Naive thymus-derived CD8-positive, alpha-beta T cell (primary cell): ENCODE measurements at places on chromosomes 7 and 10.
A peak's percentile ranks its signal among the peaks of the same experiment; 100 is the strongest.

DNA sequence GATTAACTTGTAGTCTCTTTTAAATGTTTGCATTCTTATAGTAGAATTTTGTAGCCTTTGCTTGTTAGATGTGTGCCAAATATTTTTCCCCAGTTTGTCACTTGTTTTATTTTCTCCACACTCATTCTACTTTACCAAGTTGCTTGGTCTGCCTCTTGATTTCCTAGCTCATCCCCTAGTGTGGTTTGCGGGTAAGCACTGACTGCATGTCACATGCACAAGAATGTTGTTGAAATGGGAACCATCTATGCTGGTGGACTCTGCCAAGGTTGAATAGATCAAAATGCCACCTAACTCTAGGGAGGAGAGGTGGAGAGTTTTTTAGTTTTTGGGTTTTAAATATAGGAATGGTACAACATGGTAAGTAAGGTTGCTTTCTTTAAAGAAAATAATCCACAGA lies 47.6 kb downstream of the FZD1 start:
- no peak for DNase-seq

DNA sequence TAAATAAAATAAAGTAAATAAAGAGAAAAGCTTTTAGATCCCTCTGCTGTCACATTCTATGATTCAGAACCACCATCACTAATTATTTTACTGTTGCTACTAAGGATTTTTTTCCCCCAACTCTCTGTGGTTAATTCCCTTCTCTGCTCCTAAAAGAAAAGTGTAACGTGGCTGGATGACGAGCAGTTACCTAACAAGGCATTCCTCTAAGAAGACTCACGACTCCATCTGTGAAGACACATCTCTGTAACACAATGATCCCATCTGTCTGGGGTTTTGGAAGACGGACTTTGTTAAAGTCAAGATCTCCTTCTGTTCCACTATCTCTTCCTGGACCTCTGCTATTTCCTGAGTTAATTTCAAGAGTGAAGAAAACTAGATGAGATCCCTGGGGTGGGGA lies 179.9 kb downstream of the SFMBT2 start:
- DNase-seq, result no peak

- DNase-seq, result no peak
Observed at GRCh38 chr7:54546986-54547314, 4.8 kb downstream of the VSTM2A start.

DNA sequence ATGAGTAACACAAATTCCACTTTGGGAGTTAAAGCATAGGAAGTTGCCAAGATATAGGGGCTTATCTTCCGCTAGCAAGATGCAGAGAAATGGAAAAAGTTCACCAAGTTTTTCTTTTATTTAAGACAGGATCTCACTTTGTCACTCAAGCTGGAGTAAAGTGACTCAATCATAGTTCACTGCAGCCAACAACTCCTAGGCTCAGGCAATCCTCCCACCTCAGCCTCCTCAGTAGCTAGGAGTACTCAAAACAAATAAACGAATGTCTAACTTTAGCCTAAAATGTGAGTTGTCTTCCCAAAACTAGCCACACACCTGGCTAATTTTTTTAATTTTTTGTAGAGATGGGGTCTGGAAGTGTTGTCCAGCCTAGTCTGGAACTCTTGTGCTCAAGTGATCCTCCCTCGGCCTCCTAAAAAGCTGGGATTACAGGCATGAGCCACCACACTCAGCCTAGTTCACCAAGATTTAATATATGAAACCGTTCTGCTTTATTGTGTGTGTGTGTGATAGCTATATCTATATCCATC lies 9.9 kb downstream of the VIM start:
- no peak for DNase-seq

DNA sequence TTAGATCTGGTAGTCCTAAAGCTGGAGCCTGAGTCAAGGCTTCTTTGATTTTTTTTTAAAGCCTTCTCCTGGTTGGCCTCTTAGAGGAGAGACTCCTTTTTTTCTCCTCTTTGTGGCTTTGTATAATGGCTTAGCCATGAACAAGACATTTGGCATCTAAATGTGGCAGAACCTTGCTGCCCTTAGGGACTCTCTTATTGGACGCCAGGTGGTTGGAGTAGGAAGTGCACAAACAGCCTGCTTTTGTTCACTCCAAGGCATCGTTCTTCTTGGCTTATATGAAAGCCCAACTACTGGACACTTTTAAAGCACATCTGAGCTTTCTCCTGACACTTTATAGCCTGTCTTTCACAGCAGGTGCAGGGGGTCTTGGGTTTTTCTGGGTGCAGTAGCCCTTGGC lies 25.0 kb downstream of the ZPBP start:
- DNase-seq, result peak; percentile 47

DNA sequence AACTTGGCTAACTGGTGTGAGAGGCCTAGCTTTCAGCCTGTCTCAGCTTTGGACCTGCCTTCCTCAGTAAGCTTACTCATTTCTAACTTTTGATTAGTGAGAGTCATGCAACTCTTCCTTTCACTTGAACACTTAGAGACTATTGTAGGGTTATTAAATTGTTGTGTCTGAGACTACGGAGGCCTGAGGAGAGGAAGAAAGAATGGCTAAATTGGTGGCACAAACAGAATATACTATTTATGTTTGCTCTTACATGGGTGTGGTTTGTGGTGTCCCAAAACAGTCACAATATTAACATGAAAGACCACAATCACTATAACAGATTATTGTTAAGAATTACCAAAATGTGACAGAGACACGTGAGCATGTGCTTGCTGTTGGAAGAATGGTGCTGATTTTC lies 82.1 kb downstream of the TRIM24 start:
- no peak for DNase-seq

- no peak for DNase-seq
Observed at GRCh38 chr7:74302745-74303221, 13.6 kb downstream of the CLIP2 start.

- DNase-seq, result no peak
Observed at GRCh38 chr10:130989670-130990232, 321.8 kb downstream of the TCERG1L start.

DNA sequence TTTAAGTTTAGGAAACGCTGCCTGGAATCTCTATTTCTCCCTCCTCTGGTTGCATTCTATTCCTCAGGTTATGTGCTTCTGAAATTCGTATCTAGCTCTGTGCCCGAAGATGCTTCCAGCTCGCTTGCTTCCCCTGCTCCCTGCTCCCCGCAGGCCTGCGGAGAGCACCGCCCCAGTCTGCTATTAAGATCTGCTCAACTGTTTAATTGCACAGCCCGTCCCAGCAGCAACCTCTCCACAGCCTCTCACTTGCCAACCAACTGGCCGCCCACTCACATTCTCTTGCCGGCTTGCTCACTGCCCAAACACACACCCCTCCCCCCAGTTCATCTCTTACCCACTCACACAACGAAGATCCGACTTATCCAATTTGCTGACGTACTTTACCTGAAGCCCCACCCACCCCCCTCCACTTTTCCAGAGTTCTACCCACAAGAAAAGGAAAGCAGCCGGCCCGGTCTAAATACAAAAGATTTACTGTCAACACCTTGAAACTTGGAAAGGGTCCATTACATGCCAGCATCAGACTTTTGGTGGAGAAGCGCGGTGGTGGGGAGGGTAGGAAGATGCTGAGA lies 167.3 kb upstream of the KLF14 start:
- DNase-seq, result no peak

- DNase-seq, result no peak
Observed at GRCh38 chr7:133873631-133874030, 253.5 kb upstream of the LRGUK start.

DNA sequence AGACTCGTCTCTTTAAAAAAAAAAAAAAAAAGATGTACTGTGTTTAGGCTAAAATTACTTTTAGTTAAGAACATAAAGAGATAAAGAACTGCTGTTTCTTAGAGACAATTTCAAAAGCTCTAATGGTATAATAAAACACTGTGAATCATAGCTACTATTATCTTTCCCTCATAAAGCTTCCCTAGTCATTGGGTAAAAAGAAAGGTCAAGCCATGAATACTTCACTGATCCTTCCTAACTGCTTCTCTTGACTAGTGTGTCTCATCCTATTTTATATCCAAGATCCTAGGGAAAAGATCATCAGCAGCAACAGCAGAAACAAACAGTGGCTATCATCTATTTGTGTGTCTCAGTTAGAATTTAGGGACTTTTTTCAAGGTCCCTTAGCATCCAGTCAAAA lies 10.5 kb downstream of the YME1L1 start:
- no peak for DNase-seq

DNA sequence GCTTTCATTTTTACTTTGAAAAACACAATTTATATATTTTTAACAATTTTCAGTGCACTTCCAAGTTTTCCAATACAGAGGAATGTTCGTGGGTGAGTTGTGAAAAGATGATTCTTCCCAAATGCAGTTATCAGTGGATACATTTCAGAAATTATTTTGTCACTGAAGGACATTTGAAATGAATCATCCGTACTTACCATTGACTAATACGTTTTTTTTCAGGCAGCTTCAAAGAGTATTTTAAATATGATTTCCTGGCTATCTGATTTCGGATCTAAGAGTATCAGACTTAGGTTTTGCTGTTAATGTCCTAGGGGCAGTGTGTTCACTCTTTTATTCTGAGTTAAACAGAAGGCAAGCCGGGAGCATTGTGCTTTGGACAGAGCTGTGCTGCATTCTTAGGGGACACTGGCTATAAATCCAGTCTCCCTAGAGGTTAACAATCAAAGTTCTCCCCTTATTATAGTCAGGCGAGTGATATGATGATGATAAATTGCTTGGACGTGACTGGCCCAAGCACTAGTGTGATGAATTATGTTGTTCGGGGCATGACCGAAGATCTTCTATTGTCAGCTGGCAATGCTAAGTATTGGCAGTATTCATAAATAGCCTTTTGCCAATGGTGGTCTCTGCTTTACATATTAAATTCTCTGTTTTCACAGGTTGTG lies 4.5 kb downstream of the PTER start:
- no peak for DNase-seq

GRCh38 chr10:88182601-88182930 lies 319.1 kb downstream of the PTEN start:
- no peak for DNase-seq

GRCh38 chr10:82866424-82867020 lies 991.5 kb downstream of the NRG3 start:
- no peak for DNase-seq

GRCh38 chr10:132158122-132158741 lies 28.5 kb upstream of the DPYSL4 start:
- DNase-seq, result peak; percentile 36

DNA sequence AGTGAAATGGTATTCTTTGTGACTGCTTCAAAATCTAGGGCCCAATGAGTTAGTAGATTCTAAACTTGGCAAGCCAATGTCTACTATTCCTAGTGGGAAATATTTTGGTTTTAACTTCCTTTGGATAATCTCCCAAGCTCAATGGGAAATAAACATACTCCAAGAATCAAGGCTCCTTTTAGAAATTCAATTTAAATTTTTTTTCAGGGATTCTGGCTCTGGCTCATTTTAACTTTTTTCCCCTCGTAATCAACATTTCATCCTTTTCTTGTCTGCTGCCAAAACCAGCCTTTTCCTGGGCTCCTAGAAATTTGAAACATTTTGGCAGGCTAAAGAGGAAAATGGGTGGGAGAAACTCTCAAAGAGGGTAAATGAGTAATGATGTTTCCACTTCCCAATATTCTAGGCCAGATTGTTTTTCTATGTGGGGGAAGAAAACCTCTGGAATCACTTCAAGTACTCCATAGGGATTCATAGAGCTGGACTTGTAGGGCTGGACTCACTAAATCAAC lies 85.6 kb upstream of the AGR3 start:
- DNase-seq, result no peak

DNA sequence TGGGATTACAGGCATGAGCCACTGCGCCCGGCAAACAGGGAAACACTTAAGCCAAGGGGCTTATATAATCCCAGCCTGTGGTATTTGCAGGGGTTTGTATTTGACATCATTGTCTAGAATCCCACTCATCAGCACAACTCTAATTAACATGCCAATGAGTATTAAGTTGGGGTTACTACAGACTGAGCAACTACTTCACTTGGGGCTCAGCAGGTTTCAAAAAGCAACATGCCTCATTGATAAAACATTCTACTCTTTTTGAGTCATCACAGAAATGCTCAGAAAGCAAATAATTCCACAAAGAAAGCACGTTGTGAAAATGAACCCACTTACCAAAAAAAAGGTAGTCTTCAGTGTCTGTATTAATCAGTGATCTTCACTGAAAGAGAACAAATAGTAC lies 236.9 kb upstream of the CELF2 start:
- no peak for DNase-seq

DNA sequence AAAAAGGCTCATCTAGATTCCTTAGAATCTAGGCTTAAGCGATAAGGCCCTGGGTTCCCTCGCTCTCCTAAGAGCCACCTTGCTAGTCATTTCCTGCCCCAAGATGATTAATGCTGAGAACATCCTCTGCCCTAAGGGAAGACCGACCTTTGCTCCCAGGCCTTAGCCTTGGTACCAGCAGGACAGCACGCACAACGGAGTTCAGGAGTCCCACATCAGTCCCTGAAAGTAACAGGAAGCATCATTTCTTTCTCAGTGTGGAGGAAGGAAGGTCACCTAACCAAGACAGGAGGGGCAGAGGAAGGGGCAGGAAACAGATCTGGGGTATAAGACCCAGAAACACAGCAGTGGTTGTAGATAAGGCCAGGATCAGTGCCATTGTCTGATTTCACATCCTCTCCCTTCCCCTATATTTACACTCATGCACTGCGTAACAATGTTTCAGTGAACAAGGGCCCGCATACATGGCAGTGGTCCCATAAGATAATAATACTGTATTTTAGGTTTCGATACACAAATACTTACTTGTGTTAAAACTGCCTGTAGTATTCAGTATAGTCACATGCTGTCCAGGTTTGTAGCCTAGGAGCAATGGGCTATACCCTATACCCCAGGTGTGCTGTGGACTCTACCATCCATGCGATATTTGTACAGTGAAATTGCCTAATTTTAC lies 8.1 kb upstream of the FAM107B start:
- DNase-seq, result no peak

- no peak for DNase-seq
Observed at GRCh38 chr7:70630440-70630817, 501.5 kb upstream of the GALNT17 start.

DNA sequence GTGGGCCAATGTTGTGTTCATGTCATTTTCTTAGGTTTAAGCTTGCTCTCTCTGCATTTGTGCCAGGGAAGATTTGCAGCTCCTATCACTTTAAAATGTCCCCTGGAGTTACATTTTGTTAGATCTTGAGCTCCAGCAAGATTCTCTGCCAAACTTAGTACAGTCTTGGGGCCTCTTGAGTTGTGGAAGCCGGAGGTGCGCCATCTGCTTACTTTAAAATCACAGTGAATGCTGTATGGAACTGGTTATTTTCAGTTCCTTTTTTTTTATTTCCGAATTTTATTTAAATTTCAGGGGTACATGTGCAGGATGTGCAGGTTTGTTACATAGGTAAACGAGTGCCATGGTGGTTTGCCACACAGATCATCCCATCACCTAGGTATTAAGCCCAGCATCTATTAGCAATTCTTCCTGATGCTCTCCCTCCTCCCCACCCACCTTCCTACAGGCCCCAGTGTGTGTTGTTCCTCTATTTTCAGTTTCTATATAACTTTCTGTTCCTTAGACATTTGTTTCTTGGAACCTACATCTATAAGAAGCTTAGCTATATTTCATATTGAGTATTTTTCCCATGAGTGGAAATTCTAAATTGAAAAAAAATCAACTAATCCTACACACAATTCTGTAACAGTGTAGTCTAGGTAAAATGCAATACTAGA lies 114.4 kb upstream of the CREB5 start:
- DNase-seq, result no peak
